Panc1 (cell line): ENCODE measurements at places on chromosomes 5 and 9.

- DNase-seq, result no peak
Measured at GRCh38 chr5:134140530-134141201, 26.2 kb downstream of the TCF7 start.

GRCh38 chr9:82670000-82670399, 392.9 kb downstream of the RASEF start:
- DNase-seq, result no peak

GRCh38 chr5:64763948-64764503, 4.5 kb downstream of the SREK1IP1 start:
- no peak for DNase-seq

- DNase-seq, result no peak
Measured at GRCh38 chr9:132774886-132775285, 103.2 kb downstream of the AK8 start.

DNA sequence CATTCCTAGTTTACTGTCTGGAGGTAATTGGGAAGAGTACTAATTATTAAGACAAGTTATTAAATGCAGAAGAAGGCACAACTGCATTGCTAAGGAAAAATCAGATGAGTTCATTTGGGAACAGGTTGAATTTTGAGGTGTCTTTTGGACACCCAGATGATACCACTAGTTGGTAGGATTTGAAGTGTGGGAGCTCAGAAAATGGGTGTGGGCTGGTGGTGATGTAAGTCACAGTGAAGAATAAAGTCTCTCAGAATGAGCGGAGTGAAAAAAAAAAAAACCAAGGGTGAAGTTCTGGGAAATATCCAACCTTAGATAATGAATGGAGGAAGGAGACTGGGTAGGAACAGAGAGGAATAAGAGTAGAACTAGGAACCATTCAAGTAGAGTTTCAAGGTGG, 35.6 kb upstream of the MYORG start:
- no peak for DNase-seq

GRCh38 chr9:130992682-130993032, 16.3 kb upstream of the LAMC3 start:
- DNase-seq, result no peak

GRCh38 chr5:178284093-178284675, 51.6 kb upstream of the PHYKPL start:
- DNase-seq, result no peak

DNA sequence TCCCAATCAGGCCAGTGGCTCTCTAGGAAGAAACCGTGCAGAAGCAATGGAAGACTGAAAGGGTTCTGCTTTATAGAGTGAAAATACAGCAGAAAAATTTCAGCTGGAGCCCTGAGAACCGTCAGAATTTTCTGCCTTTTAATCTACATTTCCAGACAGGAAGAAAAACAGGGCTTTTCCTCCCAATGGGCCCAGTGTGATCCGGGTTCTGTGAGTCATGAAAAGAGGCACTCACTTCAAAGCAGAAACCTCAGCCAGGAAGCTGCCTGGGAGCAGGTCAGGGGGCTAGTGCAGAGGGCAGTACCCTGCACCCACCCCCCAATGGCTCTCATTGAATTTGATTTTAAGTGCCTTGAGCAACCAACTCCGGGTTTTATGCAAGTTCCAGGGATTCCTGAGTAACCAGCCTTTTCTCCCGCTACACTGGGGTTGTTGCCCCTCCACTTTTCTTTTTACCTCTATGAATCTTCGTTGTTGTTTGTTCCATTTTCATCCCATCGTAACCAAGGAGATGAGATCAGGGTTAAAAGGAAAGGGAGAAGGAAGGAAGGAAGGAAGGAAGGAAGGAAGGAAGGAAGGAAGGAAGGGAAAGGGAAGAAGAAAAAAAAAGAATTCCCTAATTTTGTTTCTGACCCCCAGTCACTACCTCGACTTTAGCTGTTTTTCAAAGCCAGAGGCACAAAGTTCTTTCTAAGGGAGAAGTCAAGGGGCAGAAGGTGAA, 1.3 kb downstream of the BARHL1 start:
- DNase-seq, result no peak

- DNase-seq, result no peak
Measured at GRCh38 chr5:159324986-159325385, 5.3 kb downstream of the IL12B start.

DNA sequence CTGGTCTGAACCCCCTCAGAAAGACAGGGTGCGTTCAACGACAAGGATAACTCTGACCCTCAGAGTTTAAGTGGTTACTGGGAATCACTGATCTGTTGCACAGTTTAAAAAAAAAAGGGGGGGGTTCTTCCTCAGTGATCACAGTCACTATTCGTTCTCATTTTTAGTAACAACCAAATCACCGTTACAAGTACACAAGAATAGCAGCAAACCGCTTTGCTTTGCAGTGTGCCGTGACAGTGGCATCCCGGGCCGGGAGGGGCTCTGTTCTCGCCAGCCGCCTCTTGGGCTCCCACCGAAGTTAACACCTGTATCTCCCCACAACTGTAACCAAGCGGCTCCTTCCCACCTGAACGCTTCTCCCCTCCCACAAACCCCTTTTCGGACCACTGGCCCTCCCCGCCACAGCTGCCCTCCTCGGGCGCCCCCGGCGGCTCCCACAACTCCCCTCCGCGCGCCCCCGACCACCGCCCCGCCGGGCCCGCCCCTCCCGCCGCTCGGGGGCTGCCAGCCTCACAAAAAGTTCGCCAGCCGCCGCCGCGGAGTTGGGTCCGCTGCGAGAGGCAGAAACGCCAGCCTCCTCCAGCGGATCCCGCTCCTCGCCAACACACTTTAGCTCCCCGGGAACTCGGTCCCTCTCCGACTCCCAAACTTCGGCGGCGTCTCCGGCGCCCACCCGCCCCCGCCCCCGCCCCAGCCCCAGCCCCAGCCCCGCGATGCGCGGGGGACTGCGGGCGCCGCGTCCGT, 1.2 kb downstream of the SSBP2 start:
- DNase-seq, result no peak

- DNase-seq, result no peak
Measured at GRCh38 chr5:120088836-120089235, 375.3 kb upstream of the PRR16 start.

GRCh38 chr5:80720181-80720580, 65.4 kb upstream of the DHFR start:
- no peak for DNase-seq

- peak; percentile 58 for DNase-seq
Measured at GRCh38 chr5:18553269-18553668, 919.0 kb downstream of the TAF11L14 start.

DNA sequence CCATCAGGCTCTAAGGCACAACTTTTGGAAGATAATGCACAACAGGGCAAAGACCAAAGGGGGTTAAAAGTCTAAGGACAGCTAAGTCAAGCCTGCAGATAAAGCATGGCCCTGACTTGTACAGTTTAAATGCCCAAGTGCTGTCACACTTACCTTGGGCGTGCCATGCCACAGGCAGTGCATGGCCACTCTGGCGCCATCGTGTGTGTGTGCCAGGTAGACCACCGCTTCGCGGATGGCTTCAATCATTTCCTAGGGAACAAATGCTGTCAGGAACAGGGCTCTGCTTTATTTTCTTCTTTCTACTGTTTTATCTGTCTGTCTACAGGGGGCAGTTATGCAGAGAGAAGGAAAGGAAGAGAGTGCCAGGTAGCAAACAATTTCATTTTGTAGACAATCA, 19.3 kb downstream of the PUM3 start:
- DNase-seq, result no peak

- DNase-seq, result no peak
Measured at GRCh38 chr9:126722252-126722921, 82.5 kb upstream of the ZBTB43 start.

DNA sequence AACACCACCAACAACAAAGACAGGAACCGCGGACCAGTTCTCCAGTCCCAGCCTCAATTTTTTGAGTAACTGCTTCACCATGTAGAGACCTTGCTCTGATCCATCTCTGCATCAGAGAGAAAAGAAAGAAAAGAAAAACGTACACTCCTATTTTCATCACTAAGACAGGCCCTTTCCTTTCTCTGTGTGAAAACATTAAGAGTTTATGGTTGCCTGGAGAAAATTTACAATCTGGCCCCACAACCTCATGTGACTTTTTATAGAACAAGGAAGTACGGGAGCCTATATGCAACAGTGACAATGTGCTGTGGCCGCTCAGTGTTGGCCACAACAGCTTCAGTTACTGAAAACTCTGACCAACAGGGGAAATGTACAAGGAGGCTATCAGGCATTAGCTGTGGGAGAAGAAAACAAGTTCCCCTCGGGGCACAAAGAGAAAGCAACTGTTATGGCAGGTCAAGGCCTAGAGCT, 272.9 kb upstream of the PTGER4 start:
- no peak for DNase-seq

DNA sequence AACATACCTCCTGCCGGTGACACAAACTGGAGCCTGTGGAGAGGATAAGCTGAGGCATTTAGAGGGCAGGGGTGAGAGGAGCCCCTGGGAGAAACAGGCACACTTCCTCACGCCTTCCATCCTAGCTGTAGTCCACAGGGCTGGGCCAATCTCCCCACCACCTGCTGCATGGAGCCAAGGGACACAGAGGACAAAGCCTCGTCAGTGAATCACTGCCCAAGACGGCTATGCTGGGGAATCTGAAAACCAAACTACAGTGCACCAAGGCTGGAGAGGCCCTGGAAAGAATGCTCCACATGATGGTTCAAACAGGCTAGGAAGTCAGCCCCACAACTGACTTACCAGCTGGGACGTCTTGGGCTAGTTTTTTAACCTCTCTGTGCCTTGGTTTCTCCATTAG, 57.0 kb downstream of the SHB start:
- DNase-seq, result no peak

DNA sequence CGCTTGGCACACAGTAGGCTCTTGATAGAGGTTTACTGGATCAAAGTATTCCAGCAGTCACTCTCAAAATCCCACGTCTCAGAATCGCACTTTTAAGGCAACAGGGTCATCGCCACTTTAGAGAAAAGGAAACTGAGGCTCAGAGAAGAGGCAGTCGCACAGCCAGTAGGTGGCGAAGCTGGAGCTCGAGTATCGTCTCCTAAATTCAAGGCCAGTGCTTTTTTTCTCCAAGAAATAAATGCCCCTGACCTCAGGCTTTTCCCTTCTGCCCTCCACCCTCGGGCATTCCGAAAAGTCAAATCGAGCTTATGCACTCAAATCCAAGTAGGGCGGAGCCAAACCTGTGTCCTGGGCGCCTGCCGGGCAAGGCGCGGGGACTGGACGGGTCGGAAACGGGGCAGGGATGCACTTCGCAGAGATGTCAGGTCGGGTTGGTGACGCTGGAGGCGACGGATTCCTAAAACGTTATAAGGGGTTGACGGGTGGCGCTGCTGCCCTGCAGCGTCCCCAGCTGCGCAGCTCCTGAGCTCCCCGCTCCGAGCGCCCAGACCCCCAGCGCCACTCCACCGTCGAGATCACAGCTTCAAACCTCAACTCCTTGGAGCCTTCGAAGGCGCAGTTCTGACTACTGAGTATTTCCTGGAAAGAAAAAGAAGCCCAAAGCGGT, 4.7 kb upstream of the FOXB2 start:
- DNase-seq, result no peak

DNA sequence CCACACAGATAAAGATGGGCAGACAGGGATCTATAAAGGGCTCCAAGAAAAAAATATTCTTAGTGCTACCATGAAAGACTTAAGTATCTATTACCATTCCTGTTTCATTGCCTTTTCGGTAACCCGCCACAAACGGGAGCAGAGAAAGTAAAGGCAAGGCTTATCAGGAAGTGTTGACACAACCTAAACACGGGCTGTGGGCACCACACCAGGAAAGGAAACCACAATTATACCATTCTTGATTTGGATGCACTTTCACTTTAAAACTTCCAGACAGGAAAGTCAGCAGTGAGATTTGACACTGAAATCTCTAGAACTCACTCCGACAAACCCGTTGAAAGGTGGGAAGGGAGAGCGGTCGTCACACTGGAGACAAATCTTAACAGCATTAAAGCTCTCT, 6.5 kb downstream of the TLE1 start:
- DNase-seq, result no peak

DNA sequence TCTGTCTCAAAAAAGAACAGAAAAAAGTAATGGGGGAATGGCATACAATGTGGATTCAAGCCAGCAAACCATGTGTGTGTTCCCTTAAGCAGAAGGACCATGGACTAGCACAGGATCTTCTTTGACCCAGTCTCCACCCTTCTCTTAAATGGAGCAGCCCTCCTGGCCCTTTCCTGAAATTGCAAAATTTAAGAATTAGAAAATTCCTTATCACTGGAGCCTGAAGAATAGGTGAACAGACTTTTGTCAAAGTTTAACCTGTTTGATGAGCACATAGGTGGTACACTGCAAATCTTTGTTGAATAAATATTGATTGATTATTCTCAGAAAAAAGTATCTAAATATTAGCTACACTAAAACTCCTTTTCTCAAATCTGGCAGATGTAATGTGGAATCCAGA, 12.6 kb downstream of the DMGDH start:
- DNase-seq, result no peak

GRCh38 chr5:167555565-167556166, 735.8 kb upstream of the WWC1 start:
- no peak for DNase-seq

GRCh38 chr9:87564791-87565241, 67.1 kb downstream of the DAPK1 start:
- no peak for DNase-seq

GRCh38 chr5:122581629-122582028, 193.3 kb upstream of the SNX2 start:
- DNase-seq, result no peak

- no peak for DNase-seq
Measured at GRCh38 chr5:1325870-1326531, 18.9 kb downstream of the CLPTM1L start.

GRCh38 chr9:84371737-84372136, 31.2 kb upstream of the SLC28A3 start:
- no peak for DNase-seq

DNA sequence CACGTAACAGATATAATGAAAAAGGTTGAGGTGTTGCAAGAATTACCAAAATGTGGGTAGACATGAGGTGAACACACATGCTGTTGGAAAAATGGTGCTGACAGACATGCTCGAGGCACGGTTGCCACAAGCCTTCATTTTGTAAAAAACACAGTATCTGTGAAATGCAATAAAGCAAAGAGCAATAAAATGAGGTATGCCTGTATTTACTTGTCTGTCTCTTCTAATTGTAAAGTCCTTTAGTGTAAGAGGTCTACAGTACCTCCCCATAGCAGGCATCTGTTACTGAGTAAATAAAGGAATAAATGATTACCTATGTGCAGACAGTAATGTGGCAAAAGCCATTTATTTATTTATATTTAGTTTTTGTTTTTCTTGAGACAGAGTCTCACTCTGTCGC, 3.0 kb upstream of the CAST start:
- no peak for DNase-seq

DNA sequence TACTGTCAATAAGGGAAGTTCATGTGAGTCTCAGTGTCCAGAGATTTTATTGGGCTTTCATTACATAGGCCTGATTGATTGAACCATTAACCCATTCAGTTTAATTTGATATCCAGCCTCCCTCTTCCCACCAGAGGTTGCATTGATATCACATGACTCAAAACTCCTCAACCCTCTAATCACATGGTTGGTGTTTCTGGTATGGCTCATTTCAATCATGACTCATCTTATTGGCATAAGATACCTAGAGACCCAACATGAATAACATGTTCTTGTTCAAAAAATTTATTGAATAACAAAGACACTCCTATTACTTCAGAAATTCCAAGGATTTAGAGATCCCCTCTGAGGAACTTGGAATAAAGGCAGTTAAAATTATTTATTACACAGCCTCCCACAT, 982.2 kb downstream of the TLE1 start:
- no peak for DNase-seq
